ENCODE measurements at places on chromosomes 12 and 14. TPM values are rescaled to one million over a fixed set of nuclear protein-coding genes. Genes with fewer than 3 reads are reported as not detected.

RNASE3 gene
- not detected for polyA plus RNA-seq

LRRC43 gene
- polyA plus RNA-seq, result not detected

- H3K4me1 ChIP-seq, result no peaks in the 10 kb centered on the region
- H3K27ac ChIP-seq, result no peak overlapping the region
Measured at GRCh38 chr12:107663277-107663676, 22.3 kb upstream of the PWP1 start.

DNA sequence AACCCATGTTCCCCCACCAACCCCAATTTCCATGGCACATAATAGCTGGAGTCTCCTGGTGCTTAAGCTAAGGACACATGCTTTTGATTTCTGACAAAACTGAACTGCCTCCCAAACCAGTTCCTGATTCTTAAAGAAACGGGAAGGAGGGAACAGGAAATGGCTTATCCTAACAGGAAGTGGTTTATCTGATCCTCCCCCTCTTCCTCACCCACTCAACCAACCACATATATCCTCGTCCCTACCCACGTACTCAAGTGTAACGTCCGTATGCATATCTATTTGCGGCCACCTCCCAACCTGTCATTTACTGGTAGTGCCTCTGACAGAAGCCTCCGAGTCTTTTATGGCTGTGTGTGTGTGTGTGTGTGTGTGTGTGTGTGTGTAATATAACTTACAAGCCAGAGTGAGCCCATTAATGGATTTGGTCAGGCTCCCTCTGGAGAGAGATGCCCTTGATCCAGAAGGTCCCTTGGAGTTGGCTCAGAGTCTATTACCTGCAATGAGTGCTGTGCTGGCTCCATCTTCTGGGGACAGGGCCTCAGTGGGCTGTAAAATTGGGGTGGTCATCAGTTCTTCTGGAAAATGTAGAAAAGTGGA, 7.7 kb downstream of the DAZAP2 start:
- peaks cover 16% of the 10 kb centered on the region for H3K36me3 ChIP-seq
- DNase-seq, result peak; percentile 38
- no peak overlapping the region for H3K4me3 ChIP-seq
- peak overlapping the region; percentile 42 for H3K27ac ChIP-seq

DNA sequence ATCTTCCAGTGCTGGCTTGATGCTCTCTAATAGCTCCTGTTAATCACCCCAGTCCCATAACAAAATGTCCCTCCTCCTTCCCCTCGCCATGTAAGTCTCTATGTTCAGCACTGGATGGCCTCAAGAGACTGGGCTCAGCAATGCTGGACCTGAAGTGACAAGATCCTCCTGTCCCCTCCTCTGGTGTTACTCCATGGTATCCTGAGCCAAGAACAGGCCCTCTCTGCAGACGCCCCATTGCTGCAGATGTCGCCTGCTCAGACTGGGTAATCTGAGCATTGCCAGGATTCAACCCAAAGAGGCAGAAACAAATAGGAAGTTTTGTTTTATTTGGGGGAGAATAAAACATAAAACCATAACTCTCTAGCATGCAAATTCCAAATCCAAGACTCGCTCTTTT, 149.7 kb downstream of the NTF3 start:
- no peak overlapping the region for H3K4me3 ChIP-seq
- H3K36me3 ChIP-seq, result no peaks in the 10 kb centered on the region
- no peaks in the 10 kb centered on the region for H3K27me3 ChIP-seq
- no peak overlapping the region for H3K27ac ChIP-seq
- DNase-seq, result no peak
- no peaks in the 10 kb centered on the region for H3K4me1 ChIP-seq

CLEC9A gene
- polyA plus RNA-seq, result not detected

- peaks cover 43% of the 10 kb centered on the region for H3K36me3 ChIP-seq
- H3K4me1 ChIP-seq, result no peaks in the 10 kb centered on the region
- H3K4me3 ChIP-seq, result no peak overlapping the region
- no peaks in the 10 kb centered on the region for H3K27me3 ChIP-seq
- H3K27ac ChIP-seq, result no peak overlapping the region
Measured at GRCh38 chr12:89632778-89633177, 75.9 kb downstream of the ATP2B1 start.

DNA sequence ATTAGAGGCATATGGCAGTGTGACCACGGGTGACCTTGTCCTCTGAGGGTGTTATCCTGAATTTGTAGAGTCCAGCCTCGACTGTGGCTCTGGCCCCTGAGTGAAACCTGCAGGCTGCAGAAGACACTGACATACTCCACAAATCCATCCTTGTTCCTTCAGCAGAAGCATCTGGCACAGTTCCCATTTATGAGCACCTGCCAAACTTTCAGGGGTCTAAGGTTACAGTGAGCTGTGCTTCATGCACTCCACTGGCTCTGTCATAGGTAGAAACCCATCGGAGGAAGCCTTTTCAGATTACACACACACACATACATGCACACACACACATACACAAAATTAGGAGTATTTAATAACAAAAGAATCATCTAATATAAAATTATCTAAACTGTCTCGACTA, 13.6 kb upstream of the NUAK1 start:
- no peaks in the 10 kb centered on the region for H3K4me1 ChIP-seq
- DNase-seq, result no peak
- H3K27ac ChIP-seq, result no peak overlapping the region
- H3K36me3 ChIP-seq, result no peaks in the 10 kb centered on the region

TMCC3 gene
- polyA plus RNA-seq, result 0.91 TPM

PAX9 gene
- 0.03 TPM for polyA plus RNA-seq

EML1 gene
- polyA plus RNA-seq, result not detected

- no peaks in the 10 kb centered on the region for H3K27me3 ChIP-seq
- no peak overlapping the region for H3K27ac ChIP-seq
- H3K36me3 ChIP-seq, result no peaks in the 10 kb centered on the region
- no peak for DNase-seq
- H3K4me1 ChIP-seq, result no peaks in the 10 kb centered on the region
Measured at GRCh38 chr12:20808521-20808920, 2.0 kb upstream of the SLCO1B3 start.

GRCh38 chr12:59404109-59404650, 191.6 kb upstream of the SLC16A7 start:
- H3K27ac ChIP-seq, result no peak overlapping the region
- no peaks in the 10 kb centered on the region for H3K27me3 ChIP-seq
- no peak for DNase-seq
- H3K4me1 ChIP-seq, result no peaks in the 10 kb centered on the region

- no peaks in the 10 kb centered on the region for H3K36me3 ChIP-seq
- no peak for DNase-seq
- H3K27ac ChIP-seq, result no peak overlapping the region
- H3K4me3 ChIP-seq, result no peak overlapping the region
- H3K4me1 ChIP-seq, result no peaks in the 10 kb centered on the region
Measured at GRCh38 chr12:88805286-88805685, 225.0 kb upstream of the KITLG start.

Measured in CD4-positive, alpha-beta memory T cell (primary cell).